Breast epithelium (tissue), 4 donors: ENCODE measurements at places on chromosomes 16 and 17.

DNA sequence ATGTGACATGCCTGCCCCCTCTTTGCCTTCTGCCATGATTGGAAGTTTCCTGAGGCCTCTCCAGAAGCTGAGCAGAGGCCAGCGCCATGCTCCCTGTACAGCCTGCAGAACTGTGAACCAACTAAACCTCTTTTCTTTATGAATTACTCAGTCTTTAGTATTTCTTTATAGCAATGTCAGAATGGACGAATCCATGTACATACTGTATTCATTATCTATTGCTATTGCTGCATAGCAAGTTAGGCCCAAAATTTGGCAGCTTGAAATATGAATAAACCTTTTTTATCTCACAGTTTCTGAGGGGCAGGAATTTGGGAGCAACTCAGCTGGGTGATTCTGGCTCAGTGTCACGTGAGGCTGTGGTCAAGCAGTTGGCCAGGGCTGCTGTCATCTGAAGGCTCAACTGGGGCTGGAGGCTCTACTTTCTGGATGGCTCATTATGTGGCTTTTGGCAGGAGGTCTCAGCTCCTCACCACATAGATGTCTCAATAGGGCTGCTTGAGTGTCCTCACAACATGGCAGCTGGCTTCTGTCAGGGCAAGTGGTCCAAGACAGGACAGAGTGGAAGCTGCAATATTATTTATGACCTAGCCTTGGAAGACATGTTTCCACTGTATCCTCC lies 40.0 kb downstream of the SOCS1 start:
- no peaks in the 10 kb centered on the region for H3K36me3 ChIP-seq
- H3K4me3 ChIP-seq: no peak overlapping the region
- H3K27ac ChIP-seq: no peak overlapping the region
- H3K4me1 ChIP-seq: no peaks in the 10 kb centered on the region
- DNase-seq: no peak

GRCh38 chr17:10435096-10435495 lies 13.3 kb upstream of the MYH8 start:
- H3K4me3 ChIP-seq: no peak overlapping the region
- no peaks in the 10 kb centered on the region for H3K36me3 ChIP-seq
- no peaks in the 10 kb centered on the region for H3K27me3 ChIP-seq
- no peaks in the 10 kb centered on the region for H3K4me1 ChIP-seq
- H3K27ac ChIP-seq: no peak overlapping the region

DNA sequence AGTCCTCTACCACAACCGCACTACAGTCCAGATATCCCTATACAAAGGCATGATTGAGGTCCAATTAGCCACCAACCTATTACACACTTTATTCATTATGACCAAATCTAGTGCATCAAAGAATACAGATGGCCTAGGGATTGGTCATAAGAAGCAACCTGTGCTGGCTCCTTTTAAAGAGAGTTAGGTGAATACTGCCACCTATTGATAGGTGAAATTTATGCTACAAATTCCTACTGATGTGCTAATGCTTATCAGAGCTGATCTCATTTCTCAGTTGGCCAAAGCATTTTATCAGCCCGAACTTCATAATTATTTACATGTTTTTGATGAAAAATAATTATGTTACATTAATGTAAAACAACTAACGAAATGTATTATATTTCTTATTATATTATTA lies 166.3 kb downstream of the ANKFN1 start:
- no peaks in the 10 kb centered on the region for H3K36me3 ChIP-seq
- no peak for DNase-seq
- H3K4me1 ChIP-seq: no peaks in the 10 kb centered on the region
- no peak overlapping the region for H3K27ac ChIP-seq
- no peaks in the 10 kb centered on the region for H3K27me3 ChIP-seq

GRCh38 chr16:19525385-19525723 lies 1.6 kb downstream of the CCP110 start:
- no peaks in the 10 kb centered on the region for H3K4me1 ChIP-seq
- DNase-seq: no peak
- H3K36me3 ChIP-seq: no peaks in the 10 kb centered on the region
- H3K27me3 ChIP-seq: no peaks in the 10 kb centered on the region

DNA sequence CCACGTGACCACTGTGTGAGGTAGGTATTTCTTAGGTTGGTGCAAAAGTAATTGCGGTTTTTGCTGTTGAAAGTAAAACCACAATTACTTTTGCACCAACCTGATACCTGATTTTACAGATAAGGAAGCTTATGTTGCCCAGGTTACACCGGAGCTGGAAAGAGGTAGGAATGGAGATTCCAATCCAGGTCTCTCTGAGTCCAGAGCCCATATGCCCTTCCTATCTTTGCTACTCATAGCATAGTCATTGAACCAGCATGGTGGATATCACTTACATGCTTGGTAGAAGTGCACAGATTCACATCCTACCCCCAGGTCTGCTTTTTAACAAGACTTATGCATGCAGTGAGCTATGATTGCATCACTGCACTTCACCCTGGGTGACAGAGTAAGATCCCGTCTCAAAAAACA lies 61.8 kb downstream of the ARSG start:
- H3K4me1 ChIP-seq: no peaks in the 10 kb centered on the region
- H3K4me3 ChIP-seq: no peak overlapping the region
- no peaks in the 10 kb centered on the region for H3K27me3 ChIP-seq
- no peaks in the 10 kb centered on the region for H3K36me3 ChIP-seq
- no peak for DNase-seq

DNA sequence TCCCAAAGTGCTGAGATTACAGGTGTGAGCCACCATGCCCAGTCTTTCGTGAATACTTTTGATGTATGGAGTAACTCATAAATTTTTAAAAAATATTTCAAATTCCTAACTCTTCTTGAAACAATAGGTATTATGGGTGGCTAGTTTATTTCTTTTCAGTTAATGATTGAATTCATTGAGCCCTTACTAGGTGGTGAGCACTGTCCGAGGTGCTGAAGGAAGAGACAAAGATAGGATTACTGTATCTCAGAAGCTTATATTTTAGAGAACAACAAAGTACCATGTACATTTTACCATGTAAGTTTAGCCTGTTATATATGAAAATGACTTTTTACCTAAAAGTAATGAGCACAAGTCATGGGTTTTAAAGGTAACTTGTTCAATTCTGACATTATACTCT lies 418.3 kb downstream of the NPIPA7 start:
- H3K27me3 ChIP-seq: no peaks in the 10 kb centered on the region
- no peak overlapping the region for H3K27ac ChIP-seq
- H3K4me1 ChIP-seq: no peaks in the 10 kb centered on the region
- H3K36me3 ChIP-seq: no peaks in the 10 kb centered on the region
- DNase-seq: no peak

GRCh38 chr17:28501421-28502284 lies 4.5 kb upstream of the FOXN1 start:
- H3K36me3 ChIP-seq: no peaks in the 10 kb centered on the region
- peaks cover 7% of the 10 kb centered on the region for H3K4me1 ChIP-seq
- H3K27ac ChIP-seq: no peak overlapping the region
- no peak overlapping the region for H3K4me3 ChIP-seq
